ENCODE measurements at places on chromosomes 13 and 19.

- no peak for DNase-seq
Observed at GRCh38 chr19:19077103-19077502, 13.3 kb downstream of the SLC25A42 start.

DNA sequence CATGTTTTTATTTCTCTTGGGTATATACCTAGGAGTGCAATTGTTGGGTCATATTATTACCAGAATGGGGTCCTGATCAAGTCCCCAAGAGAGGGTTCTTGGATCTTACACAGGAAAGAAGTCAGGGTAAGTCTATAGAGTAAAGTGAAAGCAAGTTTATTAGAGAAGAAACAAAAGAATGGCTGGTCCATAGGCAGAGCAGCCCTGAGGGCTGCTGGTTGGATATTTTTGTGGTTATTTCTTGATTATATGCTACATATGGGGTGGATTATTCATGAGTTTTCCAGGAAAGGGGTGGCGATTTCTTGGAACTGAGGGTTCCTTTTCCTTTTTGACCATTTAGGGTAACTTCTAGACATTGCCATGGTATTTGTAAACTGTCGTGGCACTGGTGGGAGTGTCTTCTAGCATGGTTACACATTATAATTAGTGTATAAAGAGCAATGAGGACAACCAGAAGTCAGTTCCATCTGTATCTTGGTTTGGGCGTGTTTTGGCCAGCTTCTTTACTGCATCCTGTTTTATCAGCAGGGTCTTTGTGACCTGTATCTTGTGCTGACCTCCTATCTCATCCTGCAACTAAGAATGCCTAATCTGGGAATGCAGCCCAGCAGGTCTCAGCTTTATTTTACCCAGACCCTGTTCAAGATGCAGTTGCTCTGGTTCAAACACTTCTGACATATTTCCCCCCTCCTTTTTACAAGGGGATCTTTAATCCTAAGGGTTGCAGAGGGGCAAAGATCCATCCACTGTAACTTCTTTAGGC, 41.1 kb downstream of the CEACAM1 start:
- DNase-seq = no peak

GRCh38 chr13:33197541-33197971, 88.0 kb downstream of the STARD13 start:
- no peak for DNase-seq

DNA sequence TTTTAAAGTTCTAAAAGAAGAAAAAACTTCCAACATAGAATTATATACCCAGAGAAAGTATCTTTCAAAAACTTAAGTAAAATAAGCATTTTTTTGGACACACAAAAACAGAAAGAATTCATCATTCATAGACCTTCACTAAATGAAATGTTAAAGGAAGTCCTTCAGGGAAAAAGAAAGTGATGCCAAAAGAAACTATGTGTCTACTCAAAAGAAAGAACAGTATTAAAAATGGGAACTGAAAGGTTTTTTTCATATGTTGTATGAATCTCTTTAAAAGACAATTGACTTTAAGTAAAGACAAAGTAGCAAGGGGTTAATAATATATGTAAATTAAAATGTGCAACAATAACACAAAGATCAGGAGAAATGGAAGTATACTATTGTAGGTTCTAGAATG, 96.5 kb downstream of the DHRS12 start:
- DNase-seq = no peak

GRCh38 chr19:57708641-57709361, at the start of gene ZNF154:
ZNF154 (minus strand) TSS chr19:57709204; CDS start chr19:57708971, 233 bp downstream.
- peak; percentile 82 for DNase-seq

DNA sequence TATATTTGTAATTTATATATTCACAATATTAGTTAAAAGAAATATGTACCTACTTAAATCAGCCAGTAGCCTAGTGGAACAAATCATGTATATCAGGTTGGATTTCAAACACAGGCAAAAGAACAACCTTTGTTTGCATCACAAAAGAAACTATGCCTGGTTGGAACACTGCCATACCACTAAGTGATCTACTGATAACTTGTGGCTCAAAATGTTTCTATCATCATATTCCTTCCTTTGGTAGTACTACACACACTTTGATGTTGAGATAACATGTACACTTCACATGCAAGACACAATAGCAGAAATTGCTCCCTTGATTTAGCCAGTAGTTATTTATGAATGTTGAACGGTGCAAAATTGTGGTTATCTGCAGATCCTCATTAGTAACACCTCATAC, 146.0 kb upstream of the GPC6 start:
- no peak for DNase-seq

DNA sequence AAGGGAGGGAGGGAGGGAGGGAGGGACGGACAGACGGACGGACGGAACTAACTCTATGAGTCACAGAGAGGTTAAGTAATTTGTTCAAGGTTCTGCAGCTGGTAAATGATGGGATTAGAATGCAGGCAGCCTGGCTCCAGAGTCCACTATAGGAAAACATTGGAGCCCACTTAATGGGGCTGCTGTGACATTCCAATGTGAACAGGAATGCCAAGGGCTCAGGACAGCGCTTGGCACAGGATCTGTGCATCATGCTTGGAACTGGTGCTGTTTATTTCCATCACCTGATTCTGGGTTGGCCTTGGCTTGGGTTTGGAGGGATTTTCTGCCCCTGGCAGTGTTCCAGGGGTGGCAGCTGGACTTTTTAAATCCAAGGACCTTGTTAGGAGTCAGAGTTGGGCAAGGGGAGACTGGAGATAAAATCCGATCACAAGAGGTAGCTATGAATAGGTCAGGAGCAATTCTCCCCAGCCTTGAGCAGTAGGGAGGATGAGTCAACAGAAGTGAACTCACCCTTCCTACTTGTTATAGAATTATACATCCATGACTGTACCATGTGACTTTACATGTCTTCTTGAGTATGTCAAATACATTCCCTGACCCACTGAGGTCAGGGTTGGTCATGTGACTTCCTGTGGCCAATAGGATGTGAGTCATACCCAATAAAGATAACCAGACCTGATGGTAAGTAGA, 7.8 kb upstream of the HIF3A start:
- DNase-seq = peak; percentile 74

DNA sequence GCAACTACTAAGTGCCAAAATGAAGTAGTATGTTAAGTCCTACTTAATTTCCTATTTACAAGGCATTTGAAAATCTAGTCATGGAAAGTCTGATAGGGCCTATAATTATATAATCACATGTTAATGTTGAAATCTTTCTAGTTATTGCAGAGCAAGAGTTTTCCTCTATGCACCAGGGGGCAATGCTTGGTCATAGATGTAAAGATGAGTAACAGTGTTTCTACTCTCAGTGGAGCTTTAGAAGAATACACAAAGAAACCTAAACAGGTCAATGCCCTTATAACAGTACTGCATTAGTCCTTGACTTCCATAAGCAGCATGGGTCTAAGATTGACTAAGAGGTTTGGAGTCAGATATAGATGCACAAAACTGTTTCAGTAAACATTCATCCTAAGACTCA, 218.7 kb downstream of the KCTD12 start:
- DNase-seq = no peak

- no peak for DNase-seq
Observed at GRCh38 chr19:11390933-11391680, 7.0 kb upstream of the EPOR start.

DNA sequence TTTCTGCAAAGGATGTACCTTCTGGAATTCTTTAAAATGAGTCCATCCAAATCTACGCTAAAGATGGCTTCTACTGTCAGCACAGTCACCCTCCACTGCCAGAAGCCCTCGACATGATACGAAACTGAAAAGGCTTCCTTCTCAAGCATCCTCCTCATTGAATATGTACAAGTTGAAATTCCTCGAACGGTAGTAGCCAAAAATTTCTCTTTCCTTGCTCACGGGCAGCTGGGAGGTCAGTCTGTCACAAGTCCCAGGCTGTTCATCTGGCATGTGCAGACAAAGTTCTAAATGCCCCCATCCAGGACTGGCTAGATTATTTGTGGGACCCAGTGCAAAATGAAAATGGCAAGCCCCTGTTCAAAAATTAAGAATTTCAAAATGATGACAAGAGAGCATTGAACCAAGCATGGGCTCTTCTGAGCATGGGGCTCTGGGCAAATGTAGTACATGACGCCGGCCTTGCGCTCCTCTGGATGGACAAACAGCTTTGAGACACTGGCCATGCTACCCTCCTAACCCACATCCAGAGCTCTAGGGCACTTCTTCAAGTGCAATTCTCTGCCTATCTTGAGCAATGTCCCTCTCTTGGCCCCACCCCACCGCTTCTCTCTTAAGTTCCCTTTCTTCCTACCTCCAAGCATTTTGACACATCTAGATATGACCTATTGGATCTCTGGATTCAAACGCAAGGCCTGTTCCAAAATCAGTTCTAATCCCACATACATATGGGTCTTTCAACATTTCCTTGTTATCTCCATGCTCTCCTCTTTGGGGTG, 78.9 kb upstream of the FLT1 start:
- DNase-seq = no peak

Data from right forelimb (tissue), 1 donor.